ENCODE measurements at places on chromosomes 2 and 18.

GRCh38 chr2:230537531-230537976, 121.6 kb downstream of the SP100 start:
- no peak for DNase-seq

DNA sequence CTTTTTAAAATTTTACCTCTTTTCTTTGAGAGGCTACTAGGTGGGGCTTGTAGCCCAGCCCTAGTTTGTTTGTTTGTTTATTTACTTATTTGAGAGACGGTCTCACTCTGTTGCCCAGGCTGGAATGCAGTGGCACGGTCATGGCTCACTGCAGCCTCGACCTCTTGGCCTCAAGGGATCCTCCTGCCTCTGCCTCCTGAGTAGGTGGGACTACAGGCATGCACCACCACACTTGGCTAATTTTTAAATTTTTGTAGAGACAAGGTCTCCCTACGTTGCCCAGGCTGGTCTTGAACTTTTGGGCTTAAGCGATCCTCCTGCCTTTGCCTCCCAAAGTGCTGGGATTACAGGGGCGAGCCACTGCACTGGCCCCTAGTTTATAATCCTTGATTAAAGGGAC, 35.0 kb downstream of the ERLEC1 start:
- DNase-seq, result no peak

GRCh38 chr2:159214325-159214865, 72.1 kb downstream of the WDSUB1 start:
- no peak for DNase-seq

GRCh38 chr2:157725846-157726245, 97.2 kb upstream of the ACVR1C start:
- DNase-seq, result no peak

- no peak for DNase-seq
Measured at GRCh38 chr2:44889096-44889495, 52.4 kb upstream of the SIX3 start.

GRCh38 chr2:24972315-24972961, 683 bp upstream of the DNAJC27 start:
- peak; percentile 51 for DNase-seq

- DNase-seq, result no peak
Measured at GRCh38 chr2:26504002-26504401, 26.1 kb upstream of the OTOF start.

DNA sequence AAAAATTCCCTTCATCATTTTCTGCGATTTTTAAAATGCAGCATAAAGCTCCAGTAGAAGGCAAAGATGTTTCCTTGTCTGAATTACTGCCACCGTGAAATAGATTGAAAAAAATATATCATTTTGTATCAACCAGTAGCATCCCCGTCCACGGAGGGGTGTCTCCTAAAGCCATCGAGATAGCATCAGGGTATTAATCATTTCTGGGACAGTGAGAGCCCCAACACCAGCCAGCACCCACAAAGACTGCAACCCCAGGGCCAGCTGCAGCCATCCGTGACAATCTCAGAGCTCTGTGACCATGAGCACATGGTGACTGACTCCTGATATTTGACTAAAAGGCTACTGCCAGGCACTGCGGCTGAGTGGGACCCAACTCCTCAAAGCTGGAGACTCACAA, 64.1 kb upstream of the SIX3 start:
- no peak for DNase-seq

DNA sequence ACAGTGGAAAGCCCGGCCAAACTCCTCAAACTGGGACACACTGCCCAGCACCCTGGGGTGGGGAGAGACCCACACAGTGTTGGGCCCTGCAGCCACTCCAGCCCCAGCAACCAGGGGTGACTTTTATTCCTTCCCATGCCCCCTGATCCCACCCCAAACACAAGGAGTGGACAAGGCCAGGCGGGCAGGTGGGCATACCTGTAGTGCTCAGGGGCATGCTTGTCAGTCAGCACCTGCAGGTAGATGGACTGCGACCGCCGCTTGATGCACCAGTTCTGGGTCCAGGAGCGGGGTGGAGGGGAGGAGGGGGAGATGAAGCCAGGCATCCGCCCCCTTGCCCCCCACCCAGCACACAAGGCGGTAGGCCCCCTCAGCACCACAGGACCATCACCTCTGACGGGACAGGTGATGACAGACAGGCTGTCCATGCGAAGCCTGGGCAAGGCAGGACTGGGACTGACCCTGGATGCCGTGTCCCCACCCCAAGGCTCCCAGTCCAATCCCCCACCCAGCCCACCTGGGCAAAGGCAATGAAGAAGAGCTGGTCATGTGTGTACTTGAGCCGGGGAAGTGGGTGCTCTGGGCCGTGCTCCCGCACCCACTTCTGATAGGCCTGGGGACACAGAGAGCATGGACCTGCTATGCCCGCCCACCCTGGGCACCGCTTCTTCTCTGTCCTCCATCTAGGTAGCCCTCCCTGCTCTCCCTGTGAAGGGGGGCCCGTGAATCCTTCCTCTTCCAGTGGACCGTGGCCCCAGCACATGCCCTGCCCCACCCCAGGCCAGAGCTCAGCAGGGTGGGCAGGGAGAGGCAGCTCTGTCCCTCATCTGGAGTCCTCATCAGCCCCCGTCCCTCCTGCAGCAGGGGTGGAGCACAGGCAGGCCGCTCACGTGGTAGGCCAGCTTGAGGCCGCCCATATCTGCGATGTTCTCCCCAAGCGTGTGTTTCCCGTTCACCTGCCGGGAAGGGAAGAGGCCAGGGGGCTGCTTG, 7.1 kb downstream of the ECEL1 start:
- no peak for DNase-seq

DNA sequence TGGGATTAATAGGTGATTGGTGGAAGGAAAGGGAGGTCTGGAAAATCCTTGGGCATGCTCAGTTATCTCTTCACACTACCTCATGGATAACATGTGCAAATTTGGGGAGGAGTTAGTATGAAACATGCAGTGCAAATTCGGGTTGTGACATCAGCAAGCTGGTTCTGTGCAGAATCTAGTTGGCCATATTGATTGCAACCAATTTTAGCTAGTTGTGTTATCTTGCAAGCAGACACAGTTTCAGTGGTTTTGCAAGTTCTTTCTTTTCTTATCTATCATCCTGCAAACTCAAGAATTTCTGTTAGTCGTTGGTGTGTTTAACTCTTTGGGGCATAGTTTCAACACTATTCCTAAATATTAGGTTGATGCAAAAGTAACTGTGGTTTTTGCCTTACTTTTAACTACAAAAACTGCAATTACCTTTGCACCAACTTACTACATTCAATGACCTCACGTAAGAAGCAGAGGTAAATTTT, 135.4 kb downstream of the PTH2R start:
- no peak for DNase-seq

GRCh38 chr2:127107622-127107999, 657 bp upstream of the BIN1 start:
- no peak for DNase-seq

- DNase-seq, result no peak
Measured at GRCh38 chr2:158905784-158906183, 62.7 kb upstream of the TANC1 start.

DNA sequence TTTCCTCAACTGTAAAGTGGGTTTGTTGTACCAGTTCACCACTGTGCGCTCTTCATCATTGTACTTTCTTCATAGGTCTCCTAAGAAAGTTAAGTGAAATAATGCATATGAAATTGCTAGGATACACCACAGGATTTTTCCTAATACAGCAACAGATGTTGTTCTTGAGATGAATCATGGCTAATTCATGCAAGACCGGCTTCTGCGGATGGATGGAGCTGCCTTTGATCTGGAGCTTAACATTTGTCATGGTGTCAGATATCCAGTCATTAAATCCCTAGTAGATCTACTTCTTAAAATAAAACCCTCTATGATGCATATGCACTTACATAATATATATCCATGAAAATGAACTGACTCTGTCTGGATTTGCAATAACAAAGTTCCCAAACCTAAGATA, 114.1 kb downstream of the COL6A3 start:
- peak; percentile 93 for DNase-seq

GRCh38 chr2:133949595-133949994, 304.3 kb upstream of the MGAT5 start:
- no peak for DNase-seq

DNA sequence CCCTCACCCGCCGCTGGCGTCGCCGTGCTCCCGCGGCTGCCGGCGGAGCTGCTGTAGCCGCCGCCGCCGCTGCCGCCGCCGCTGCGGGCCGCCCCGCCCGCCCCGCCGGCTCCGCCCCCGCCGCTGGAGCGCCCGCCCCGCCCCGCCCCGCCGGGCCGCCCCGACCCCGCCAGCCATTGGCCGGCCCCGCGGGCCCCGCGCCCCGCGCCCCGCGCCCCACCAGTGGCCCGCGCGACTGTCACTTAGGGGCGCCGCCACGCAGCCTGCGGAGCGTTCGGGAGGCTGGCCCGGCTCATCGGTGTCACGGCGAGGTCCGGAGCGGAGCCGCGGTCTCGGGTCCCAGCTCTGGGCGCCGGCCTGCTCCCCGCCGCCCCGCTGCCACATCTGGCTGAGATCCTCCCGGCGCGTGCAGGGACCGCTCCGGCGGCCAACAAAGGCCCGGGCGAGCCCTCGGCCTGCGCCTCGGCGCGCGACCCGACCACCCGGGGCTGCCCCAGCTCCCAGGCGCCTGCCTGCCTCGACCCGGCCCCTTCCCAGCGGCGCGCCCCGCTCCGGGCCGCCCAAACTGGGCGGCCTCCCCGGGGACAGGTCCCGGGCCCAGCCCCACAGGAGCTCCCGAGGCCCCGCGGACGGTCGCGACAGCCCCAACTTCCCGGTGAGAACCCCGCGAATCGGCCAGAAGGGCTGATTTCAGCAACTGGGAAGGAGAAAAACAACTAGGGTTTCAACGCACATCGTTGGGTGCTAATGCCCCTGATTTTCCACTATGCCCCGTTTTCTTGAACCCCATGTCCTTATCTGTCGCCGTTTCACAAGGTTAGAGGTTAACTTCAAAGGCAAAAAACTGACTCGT, at the start of gene MGAT4A:
TSS of gene MGAT4A (minus strand) at position 92 of the 853 bp plus-strand sequence. CDS start 4,800 bp downstream, outside the sequence.
- DNase-seq, result peak; percentile 71

DNA sequence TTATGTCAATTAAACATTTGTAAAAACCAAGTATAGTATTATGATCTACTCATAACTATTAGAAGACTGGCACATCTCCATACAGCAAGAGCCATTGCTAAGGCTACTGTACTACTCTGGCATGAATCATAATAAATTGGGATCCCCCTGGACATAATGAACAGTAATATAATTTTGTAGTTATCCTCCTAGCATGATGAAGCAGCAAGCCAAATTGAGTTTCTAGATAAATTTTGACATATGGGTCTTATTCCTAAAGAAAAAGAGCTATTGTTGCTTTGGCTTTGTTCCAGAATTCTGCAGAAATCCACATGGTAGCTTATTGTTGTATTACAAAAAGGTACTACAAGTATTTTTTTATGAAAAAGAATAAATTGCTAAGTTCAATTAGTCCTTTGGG, 204.3 kb downstream of the CAMKMT start:
- DNase-seq, result no peak

DNA sequence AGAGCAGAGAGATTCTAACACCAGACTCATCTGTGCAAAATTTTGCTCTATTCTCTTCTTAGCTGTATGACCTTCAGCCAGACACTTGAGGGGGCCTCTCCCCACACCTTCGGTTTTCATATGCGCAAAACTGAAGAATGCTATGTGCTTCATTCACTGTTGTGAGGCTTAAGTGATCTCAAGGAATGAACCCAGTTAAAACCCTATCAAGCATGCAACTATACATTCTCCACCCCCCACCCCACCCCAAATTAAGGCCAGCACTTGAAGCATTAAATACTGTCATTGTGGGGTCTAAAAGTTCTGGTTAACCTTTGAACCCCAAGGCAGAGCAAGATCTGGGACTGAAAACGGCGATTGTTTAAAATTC, 10.0 kb downstream of the PCARE start:
- DNase-seq, result no peak

- peak; percentile 50 for DNase-seq
Measured at GRCh38 chr2:222142027-222142426, 156.8 kb downstream of the PAX3 start.

DNA sequence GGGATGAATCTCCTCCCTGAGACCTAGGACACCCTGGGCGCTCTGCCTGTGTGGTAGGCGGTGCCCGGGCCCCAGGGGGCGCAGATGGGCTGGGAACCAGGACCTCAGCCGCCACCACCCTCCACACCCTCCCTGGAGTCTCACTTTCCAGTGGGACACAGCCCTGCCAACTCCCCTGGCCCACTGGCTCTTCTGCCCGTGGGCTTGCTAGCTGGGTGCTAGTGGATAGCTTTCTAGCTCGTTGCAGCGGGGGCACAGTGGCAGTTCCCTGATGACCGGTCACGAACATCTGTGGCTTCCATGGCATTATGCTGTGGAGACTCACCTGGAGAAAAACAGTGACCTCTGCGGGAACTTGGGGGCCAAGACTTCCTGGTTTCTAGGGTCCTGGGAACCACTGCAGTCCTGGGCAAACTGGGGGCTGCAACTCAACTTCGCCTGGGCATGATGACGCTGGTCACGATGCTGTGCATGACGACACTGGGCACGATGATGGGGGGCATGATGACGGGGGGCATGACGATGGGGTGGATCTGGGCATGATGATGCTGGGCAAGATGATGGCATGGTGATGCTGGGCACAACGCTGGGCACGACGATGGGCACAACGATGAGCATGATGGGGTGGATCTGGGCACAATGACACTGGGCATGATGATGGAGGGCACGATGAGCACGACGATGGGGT, 31.0 kb upstream of the ALLC start:
- DNase-seq, result peak; percentile 15

DNA sequence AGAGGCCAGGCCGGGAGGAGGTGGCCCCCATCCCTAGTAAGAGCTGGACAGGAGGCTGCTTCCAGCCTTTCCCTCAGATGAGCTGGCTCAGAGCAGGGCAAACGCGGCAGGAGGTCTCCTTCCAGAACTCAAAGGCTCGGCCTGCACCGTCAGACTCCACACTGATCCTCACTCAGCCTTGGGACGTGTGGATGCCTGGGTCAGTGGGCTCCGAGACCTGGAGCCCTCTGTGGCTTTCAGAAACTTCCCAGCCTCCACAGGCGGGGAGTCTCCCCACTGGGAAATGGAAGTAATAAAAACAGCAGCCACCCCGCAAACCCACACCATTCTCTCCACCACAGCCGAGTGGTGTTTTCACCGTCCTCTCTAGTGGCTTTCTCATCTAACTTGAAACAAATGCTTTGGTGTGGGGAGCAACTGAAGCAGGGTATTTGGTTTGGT, 54.3 kb downstream of the INPP5D start:
- no peak for DNase-seq

DNA sequence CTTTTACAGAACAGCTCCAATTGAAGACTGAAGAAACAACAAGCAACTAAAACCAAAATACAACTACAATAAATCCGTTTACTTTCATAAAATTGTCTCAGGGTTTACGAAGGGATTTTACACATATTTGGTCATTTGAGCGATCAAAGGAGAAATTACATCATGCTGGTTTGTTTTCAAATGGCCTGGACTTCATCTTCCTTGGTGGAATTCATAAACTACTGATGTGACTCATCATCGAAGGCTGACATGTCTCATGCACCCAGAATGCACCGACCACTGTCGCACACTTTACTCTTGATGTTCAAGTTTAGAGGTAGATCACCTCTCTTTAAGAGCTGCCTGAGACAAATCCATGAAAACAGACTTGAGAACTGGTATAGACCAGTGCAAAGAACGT, 25.6 kb upstream of the PMAIP1 start:
- peak; percentile 83 for DNase-seq
